GM23248 (cell line): ENCODE measurements at places on chromosomes 2 and 18. TPM values are rescaled to one million over a fixed set of nuclear protein-coding genes. Genes with fewer than 3 reads are reported as not detected.
A peak's percentile ranks its signal among the peaks of the same experiment; 100 is the strongest.

Gene PLB1
- polyA plus RNA-seq: 0.25 and 0.44 TPM in 2 replicates

Gene PLCL1
- 0.44 and 0.80 TPM in 2 replicates for polyA plus RNA-seq

Gene ZNF892
- 0.79 and 1.0 TPM in 2 replicates for polyA plus RNA-seq

Gene SH3RF3
- 1.5 and 2.1 TPM in 2 replicates for polyA plus RNA-seq

Gene GBX2
- polyA plus RNA-seq: not detected in 2 replicates

DNA sequence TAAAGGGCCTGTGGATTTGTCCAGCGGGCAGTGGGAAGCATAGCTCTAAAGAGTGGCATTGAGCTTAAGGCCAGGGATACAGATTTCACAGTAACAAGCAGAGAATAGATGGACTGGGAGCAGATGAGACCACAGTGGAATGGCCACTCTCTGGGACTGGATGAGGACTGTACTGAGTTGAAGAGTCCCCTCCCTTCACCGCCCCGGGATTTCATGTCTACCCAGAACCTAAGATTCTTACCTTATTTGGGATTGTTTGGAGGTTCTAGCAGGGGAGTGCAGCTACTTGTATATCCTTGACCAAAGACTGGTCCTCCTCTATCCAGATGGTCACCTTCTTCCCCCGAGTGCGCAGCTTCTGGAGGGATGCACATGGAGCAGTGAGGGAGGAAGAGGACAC, 28.0 kb upstream of the EFEMP1 start:
- H3K27me3 ChIP-seq: peaks cover 8% of the 10 kb centered on the region; the same call in 1 of the 2 replicates
- DNase-seq: no peak
- H3K4me1 ChIP-seq: peaks cover 25% of the 10 kb centered on the region

GRCh38 chr2:237214030-237214675, 128.5 kb downstream of the COPS8 start:
- DNase-seq: no peak
- peaks cover 39% of the 10 kb centered on the region for H3K4me1 ChIP-seq
- peak overlapping the region; percentile 77 for H3K27ac ChIP-seq
- no peak overlapping the region for H3K4me3 ChIP-seq

- H3K27ac ChIP-seq: no peak overlapping the region
- no peak overlapping the region for H3K4me3 ChIP-seq
- H3K36me3 ChIP-seq: no peaks in the 10 kb centered on the region
- peak; percentile 78 for DNase-seq
Observed at GRCh38 chr2:72936660-72937355, 19.5 kb downstream of the EMX1 start.

Gene GGCX
- 62.7 and 65.4 TPM in 2 replicates for polyA plus RNA-seq

DNA sequence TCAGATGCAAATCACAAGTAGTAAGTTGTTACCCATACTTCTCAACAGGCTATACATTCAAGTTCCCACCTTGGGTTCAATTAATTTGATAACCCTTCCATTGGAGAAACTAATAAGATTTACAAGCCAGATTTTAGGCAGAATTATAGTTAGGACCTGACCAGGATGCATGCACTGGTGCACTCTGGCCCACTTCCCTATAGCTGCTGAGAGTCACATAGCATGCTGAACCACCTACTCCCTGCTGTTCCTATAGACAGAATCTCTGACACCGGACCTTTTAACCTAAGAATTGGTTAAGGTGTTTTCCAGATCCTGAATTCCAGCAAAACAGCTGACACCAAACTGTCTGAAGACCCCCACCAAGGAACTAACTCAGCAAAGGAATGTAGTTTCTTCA, 26.2 kb downstream of the FAM210A start:
- no peak overlapping the region for H3K27ac ChIP-seq
- H3K4me3 ChIP-seq: no peak overlapping the region
- H3K4me1 ChIP-seq: no peaks in the 10 kb centered on the region
- DNase-seq: no peak

Gene FBXO41
- 0.38 and 0.44 TPM in 2 replicates for polyA plus RNA-seq

DNA sequence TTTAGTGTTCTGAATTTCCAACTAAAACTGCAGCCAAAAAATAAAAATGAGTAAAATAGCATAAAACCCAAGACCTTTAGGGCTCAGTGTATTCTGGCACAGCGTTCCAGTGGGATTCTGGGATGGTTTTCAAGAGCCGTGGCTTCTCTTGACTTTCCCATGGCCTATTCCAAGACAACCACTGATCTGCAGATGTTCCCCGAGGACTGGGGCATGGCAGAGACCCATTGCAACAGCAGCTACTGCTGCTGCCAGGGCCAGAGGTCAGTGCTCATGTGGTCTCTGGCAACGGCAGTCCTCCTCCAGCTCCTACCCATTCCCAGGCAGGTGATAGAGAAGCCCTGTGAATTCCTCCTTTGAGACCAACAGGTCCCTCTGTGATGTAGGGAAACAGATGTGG, 26.8 kb downstream of the TNP1 start:
- DNase-seq: no peak
- H3K27ac ChIP-seq: no peak overlapping the region
- peaks cover 26% of the 10 kb centered on the region; the same call in 1 of the 2 replicates for H3K27me3 ChIP-seq
- H3K36me3 ChIP-seq: no peaks in the 10 kb centered on the region

DNA sequence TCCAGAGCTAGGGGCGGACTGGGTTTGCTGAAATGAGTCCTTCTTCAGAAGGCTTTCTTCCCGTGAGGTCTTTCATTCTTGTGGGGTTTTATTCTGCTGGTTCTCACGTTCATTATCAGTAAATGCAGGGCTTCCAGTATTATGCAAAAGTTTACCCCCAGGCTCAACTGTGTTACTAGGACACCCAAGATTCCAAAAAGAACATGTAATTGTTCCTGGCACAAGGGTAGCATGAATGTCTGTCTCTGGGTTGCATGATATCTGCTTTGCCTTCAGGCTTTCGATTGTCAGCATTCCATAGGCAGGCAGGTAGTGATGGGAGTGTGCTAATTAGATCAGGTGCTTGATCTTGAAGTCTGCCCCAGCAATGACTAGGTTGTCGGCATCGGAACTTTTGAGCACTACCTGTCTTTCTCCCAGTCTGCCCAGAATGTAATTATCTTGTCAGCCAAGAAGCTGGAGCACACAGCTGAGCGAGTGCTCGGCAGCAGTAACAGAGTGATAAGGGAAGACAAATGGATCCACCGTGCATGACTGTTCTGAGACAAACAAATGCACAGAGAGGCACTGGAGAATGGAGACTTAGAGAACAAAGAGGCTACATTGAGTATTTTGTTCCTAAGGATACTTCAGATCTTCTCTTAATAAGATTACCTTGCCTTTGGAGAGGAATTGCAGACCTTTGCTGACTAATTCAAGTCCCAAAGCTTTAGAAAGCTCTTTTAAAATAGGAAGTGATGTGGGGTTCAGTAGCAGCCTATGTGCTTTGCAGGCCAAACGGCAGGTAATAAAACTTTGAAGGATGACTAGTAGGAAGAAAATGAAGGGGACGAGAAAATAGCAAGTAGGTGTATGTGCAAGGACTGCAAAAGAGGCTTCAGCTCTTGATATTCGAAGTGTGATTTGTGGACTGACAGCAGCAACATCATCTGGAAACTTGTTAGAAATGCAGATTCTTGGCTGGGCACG, 41.9 kb downstream of the ITGB6 start:
- peak; percentile 71 for DNase-seq
- no peak overlapping the region for H3K4me3 ChIP-seq
- no peaks in the 10 kb centered on the region for H3K36me3 ChIP-seq
- H3K27me3 ChIP-seq: no peaks in the 10 kb centered on the region
- peaks cover 20% of the 10 kb centered on the region for H3K4me1 ChIP-seq
- peak overlapping the region; percentile 62 for H3K27ac ChIP-seq

DNA sequence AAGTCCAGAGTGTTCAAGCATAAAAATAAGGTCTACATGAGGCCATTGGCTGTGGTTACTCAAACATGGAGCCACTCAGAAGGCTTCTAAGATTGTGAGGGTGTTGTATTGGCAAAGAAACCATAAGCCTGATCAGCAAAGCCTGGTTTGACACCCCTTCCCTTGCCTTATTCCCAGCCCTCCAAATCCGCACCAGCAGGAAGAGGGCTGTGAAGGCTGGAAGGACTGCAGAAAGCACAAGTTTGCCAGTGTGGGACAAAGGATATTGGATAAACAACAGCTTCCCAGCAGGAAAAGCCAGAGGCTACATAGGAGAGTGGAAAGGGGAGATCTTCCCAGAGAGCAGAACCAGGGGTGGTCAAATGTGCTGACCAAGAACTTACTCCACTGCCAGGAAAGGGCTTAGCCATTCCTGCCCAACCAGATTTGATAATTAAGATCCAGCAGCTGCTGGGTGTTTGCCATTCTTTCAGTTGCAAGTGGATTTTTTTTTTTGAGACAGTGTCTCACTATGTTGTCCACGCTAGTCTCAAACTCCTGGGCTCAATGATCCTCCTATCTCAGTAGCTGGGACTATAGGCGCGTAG, 1.5 kb upstream of the PRKAG3 start:
- no peak overlapping the region for H3K4me3 ChIP-seq
- H3K27ac ChIP-seq: no peak overlapping the region
- H3K4me1 ChIP-seq: peaks cover 10% of the 10 kb centered on the region; the same call in 1 of the 2 replicates
- H3K36me3 ChIP-seq: no peaks in the 10 kb centered on the region

DNA sequence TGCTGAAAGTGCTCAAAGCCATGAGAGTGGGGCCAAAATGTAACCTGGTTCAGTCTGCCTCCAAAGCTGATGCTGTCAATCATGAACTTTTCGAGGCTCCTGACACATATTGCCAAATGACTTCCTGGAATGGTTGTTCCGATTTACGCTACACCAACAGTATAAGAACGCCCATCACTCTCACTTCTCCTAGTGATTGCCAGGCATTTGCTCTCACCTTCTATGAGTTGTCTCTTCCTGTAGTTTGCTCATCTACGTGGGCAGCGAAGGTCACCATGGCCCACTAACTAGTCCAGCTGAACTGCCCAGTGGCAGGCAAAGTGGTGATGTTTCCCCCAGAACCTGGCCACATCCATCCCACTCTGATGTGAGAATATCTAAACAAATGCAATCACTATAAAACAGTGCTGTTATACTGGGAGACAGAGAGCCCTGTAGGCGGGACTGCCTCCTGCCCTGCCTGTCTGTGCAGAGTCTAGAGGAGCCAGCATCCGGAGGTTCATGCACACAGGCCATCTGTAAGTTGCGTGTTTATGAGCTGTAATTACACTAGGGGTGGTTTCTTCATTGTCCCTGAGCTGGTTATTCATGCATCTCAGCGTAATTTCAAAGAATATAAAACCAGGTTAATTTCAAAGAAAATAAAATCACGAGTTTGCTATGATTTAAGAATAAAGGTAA, 8.8 kb upstream of the CABLES1 start:
- no peaks in the 10 kb centered on the region for H3K27me3 ChIP-seq
- H3K4me3 ChIP-seq: no peak overlapping the region
- DNase-seq: peak; percentile 72
- peaks cover 11% of the 10 kb centered on the region for H3K4me1 ChIP-seq
- H3K27ac ChIP-seq: no peak overlapping the region

DNA sequence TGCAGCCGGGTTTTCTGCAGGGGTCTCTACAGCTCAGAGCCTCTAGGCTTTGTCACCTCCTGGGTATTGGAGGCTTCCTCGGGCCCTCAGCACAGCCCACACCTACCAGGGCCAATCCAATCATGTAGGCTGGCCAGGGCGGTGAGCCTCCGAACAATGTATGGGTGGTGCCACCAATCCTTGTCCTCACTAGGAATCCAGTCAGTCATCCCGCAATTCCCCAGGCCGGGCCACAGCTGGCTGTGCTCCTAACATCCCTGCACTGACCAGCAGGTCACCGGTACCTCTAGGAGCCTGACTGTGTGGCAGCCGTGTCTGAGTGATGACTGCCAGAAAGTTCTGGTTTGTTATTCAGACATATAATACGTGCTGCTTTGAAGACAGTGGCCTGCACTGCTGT, 129.4 kb downstream of the SH3RF3 start:
- no peak overlapping the region for H3K4me3 ChIP-seq
- H3K36me3 ChIP-seq: no peaks in the 10 kb centered on the region
- DNase-seq: no peak
- H3K27ac ChIP-seq: no peak overlapping the region
- H3K27me3 ChIP-seq: no peaks in the 10 kb centered on the region
- H3K4me1 ChIP-seq: no peaks in the 10 kb centered on the region

- H3K4me3 ChIP-seq: no peak overlapping the region
Observed at GRCh38 chr2:54206596-54206995, 49.4 kb downstream of the TSPYL6 start.

GRCh38 chr2:129712676-129712985, 266.8 kb upstream of the RAB6C start:
- H3K27me3 ChIP-seq: no peaks in the 10 kb centered on the region
- H3K27ac ChIP-seq: no peak overlapping the region
- no peaks in the 10 kb centered on the region for H3K36me3 ChIP-seq
- H3K4me1 ChIP-seq: no peaks in the 10 kb centered on the region
- DNase-seq: no peak
- no peak overlapping the region for H3K4me3 ChIP-seq

GRCh38 chr2:60710707-60711106, 45.4 kb upstream of the PAPOLG start:
- H3K27me3 ChIP-seq: no peaks in the 10 kb centered on the region
- DNase-seq: peak; percentile 74
- no peaks in the 10 kb centered on the region for H3K36me3 ChIP-seq

Gene DLX1
- polyA plus RNA-seq: 7.9 and 9.5 TPM in 2 replicates

Gene SERPINB13
- polyA plus RNA-seq: not detected in 2 replicates
